ENCODE measurements at places on chromosomes 7 and 10. TPM values are rescaled to one million over a fixed set of nuclear protein-coding genes. Genes with fewer than 3 reads are reported as not detected.

GTF2IRD2 gene
- 21.9 TPM for total RNA-seq

STAMBPL1 gene
- 24.5 TPM for total RNA-seq

DNA sequence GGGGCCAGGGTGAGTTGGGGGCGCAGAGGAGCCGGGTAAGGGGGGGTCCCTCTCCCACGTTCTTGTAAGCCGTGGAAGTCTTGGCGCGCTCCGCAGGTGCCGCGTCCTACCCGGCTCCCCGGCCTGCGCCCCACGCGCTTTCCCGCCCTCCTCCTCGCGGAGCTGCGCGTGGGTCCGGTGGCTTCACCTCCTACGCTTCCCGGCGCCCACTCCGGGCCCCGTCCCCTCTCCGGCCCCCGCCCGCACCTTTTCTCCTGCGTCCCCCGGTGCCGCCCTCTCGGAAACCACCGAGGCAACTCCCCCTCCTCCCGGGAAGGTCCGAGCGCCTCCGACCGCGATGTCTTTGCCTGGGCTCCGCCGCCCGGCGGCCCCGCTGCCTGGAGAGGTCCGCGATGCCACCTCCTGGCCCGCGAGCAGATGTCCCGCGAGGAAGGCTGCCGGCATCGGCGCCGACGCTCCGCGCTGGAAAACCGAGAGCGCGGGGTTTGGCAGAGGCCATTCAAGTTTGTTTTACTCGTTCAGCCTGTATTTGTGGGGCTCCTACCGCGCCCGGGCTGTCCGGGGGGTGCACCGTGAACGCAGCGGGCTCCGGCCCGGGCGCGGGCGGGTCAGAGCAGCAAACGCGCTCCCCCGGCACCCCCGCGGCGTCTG lies 2.4 kb upstream of the NKX6-2 start:
- no peak overlapping the region for H3K27ac ChIP-seq
- no peak for DNase-seq
- peaks cover 12% of the 10 kb centered on the region for H3K27me3 ChIP-seq
- H3K4me3 ChIP-seq, result no peak overlapping the region

- no peak overlapping the region for H3K27ac ChIP-seq
- DNase-seq, result no peak
- no peak overlapping the region for H3K4me3 ChIP-seq
- no peaks in the 10 kb centered on the region for H3K27me3 ChIP-seq
- no peaks in the 10 kb centered on the region for H3K4me1 ChIP-seq
- H3K36me3 ChIP-seq, result no peaks in the 10 kb centered on the region
These were observed 47.9 kb upstream of the FOXK1 start for GRCh38 chr7:4634166-4634565.

- no peak overlapping the region for H3K27ac ChIP-seq
- no peak for DNase-seq
- H3K4me1 ChIP-seq, result peaks cover 10% of the 10 kb centered on the region
- no peak overlapping the region for H3K4me3 ChIP-seq
- H3K27me3 ChIP-seq, result no peaks in the 10 kb centered on the region
These were observed 7.1 kb downstream of the VIM start for GRCh38 chr10:17235136-17235535.

- no peak overlapping the region for H3K4me3 ChIP-seq
- no peak for DNase-seq
- H3K27ac ChIP-seq, result no peak overlapping the region
- no peaks in the 10 kb centered on the region for H3K36me3 ChIP-seq
These were observed 202.6 kb downstream of the MDFIC start for GRCh38 chr7:115124409-115124939.

- H3K4me1 ChIP-seq, result no peaks in the 10 kb centered on the region
- H3K36me3 ChIP-seq, result no peaks in the 10 kb centered on the region
- H3K4me3 ChIP-seq, result no peak overlapping the region
- no peak for DNase-seq
- no peak overlapping the region for H3K27ac ChIP-seq
These were observed 116.0 kb upstream of the HABP2 start for GRCh38 chr10:113436851-113437250.

- no peak overlapping the region for H3K27ac ChIP-seq
- H3K4me1 ChIP-seq, result peaks cover 2% of the 10 kb centered on the region
- no peak for DNase-seq
- H3K36me3 ChIP-seq, result peaks cover 3% of the 10 kb centered on the region
- no peaks in the 10 kb centered on the region for H3K27me3 ChIP-seq
- H3K4me3 ChIP-seq, result no peak overlapping the region
These were observed 88.6 kb upstream of the KCNIP2 start for GRCh38 chr10:101932183-101932582.

DNA sequence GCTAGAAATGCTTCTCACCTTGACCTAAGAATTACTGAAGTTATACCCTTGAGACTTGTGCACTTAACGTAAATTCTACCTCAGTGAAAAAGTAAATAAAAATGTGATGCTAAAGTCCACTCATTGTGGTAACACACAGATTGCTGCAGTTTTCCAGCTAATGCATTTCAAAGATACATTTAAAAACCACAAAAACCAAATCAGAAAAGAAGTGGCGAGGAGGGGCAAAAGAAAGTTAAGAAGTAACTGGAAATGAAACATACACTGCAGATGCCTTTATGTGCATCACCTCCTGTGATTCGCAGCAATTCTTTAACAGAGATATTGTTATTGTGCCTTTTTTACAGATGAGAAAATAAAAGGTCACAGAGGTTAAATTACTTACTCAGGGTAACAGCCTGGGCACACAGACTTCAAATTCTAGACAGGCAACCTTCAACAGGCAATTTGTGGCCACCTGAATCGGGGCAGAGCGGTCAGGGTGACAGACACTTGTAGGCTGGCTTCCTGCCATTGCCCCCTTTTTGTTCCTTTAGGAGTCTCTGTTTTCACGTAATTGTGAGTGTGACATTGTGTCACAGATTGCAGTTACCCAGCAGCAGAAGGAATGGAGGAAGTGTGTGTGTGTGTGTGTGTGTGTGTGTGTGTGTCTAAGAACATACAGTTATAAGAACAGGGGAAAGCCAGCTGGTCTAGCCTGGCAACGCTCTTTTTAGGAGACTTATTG lies 1.9 kb downstream of the WIPF3 start:
- no peak overlapping the region for H3K4me3 ChIP-seq
- peaks cover 68% of the 10 kb centered on the region for H3K27me3 ChIP-seq
- no peaks in the 10 kb centered on the region for H3K36me3 ChIP-seq

ANTXRL gene
- not detected for total RNA-seq

SDK1 gene
- total RNA-seq, result 30.1 TPM

- peaks cover 32% of the 10 kb centered on the region for H3K36me3 ChIP-seq
- H3K27me3 ChIP-seq, result no peaks in the 10 kb centered on the region
- H3K4me1 ChIP-seq, result no peaks in the 10 kb centered on the region
- no peak overlapping the region for H3K4me3 ChIP-seq
- H3K27ac ChIP-seq, result no peak overlapping the region
These were observed 16.4 kb downstream of the IQCE start for GRCh38 chr7:2575046-2575732.

DNA sequence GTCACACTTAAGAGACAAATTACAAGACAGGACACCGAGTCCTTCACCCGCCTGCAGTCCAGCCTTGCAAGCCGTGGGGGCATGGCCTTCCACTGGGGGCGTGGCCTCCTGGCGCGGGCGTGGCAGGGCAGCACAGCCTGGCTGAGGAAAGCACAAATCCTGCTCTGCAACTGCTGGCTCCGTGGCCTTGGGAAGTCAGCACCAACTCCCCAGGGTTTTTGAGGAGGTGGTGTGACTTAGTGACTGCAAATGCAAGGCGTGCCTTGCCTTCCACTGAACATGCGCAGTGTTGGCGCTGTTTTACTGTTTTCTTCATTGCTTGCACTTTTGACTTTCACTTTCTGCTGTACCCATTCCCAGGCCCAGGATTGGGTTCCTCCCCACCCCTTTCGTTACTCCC lies 12.9 kb upstream of the BMS1 start:
- H3K27ac ChIP-seq, result no peak overlapping the region
- no peak for DNase-seq
- H3K27me3 ChIP-seq, result no peaks in the 10 kb centered on the region
- H3K4me1 ChIP-seq, result no peaks in the 10 kb centered on the region
- no peak overlapping the region for H3K4me3 ChIP-seq

ADARB2 gene
- total RNA-seq, result 0.49 TPM

HECW1 gene
- total RNA-seq, result 0.11 TPM

CFTR gene
- 138 TPM for total RNA-seq

VIPR2 gene
- total RNA-seq, result 0.88 TPM

- H3K4me3 ChIP-seq, result no peak overlapping the region
- H3K27ac ChIP-seq, result no peak overlapping the region
- H3K27me3 ChIP-seq, result no peaks in the 10 kb centered on the region
- no peaks in the 10 kb centered on the region for H3K4me1 ChIP-seq
- H3K36me3 ChIP-seq, result peaks cover 4% of the 10 kb centered on the region
These were observed 55.3 kb downstream of the TCF7L2 start for GRCh38 chr10:113005380-113005779.

GRCh38 chr7:100155553-100156317 lies 2.8 kb downstream of the TRAPPC14 start:
- H3K4me1 ChIP-seq, result peaks cover 4% of the 10 kb centered on the region
- H3K4me3 ChIP-seq, result no peak overlapping the region
- H3K27me3 ChIP-seq, result no peaks in the 10 kb centered on the region
- no peak overlapping the region for H3K27ac ChIP-seq
- DNase-seq, result no peak
- peaks cover 22% of the 10 kb centered on the region for H3K36me3 ChIP-seq

ERVW-1 gene
- not detected for total RNA-seq

AOAH gene
- total RNA-seq, result 28.1 TPM

DNA sequence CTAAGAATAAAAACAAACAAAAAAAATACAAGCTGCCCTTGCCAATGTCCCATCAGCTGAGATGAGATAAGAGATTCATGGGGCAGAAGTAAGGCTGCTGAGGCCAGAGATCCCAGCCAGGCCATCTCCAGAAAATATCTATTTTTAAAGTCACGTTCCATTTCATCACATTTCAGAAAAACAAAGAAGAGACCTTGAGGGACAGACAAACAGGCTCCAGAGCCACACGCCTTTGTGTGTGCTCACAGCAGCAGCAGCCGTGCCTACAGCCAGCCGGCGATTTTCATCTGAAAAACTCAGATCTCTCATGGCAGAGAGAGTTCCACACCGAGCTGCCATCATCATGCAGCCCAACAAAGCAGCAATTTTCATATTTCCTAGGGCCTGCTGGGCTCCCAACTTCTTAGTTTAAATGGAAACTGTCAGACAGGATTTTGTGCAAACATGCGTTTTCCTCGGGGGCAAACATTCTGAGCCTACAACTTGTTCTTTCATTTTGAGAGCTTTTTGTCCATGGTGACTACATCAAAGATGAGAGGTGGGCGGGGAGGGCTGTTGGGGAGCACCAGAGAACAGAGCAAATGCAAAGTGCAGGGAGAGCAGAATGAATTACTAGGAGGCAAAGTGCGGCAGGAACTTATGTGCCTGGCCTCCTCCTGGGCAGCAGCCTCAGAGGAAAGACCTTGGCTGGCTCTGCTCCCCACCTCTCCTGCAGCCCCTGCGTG lies 38.8 kb downstream of the DLG5 start:
- H3K4me3 ChIP-seq, result no peak overlapping the region
- H3K4me1 ChIP-seq, result peaks cover 17% of the 10 kb centered on the region
- peak overlapping the region; percentile 76 for H3K27ac ChIP-seq
- peak; percentile 59 for DNase-seq

MSS51 gene
- 4.1 TPM for total RNA-seq

DNA sequence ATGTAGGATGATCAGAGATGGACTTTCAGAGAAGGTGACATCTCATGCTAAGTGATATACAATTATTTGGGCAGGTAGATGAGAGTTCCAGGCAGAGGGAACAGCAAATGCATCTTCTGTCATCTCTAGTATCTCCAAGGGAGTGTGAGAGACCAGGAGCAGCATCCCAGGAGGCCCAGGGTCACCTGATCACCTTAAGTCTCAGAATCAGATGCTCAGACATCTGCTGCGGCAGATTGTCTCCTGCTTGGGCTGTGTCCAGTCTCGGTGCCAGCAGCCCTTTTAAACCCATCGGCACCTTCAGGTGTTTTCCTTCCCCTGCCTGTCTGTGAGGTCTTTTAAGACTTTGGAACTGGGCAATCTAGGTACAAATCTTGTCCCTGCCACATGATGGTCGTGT lies 690.6 kb downstream of the LRMDA start:
- H3K27me3 ChIP-seq, result no peaks in the 10 kb centered on the region
- no peak overlapping the region for H3K4me3 ChIP-seq
- DNase-seq, result no peak
- no peaks in the 10 kb centered on the region for H3K36me3 ChIP-seq
- no peak overlapping the region for H3K27ac ChIP-seq
- peaks cover 1% of the 10 kb centered on the region for H3K4me1 ChIP-seq

- no peak overlapping the region for H3K4me3 ChIP-seq
- DNase-seq, result peak; percentile 96
- no peak overlapping the region for H3K27ac ChIP-seq
- no peaks in the 10 kb centered on the region for H3K27me3 ChIP-seq
- H3K36me3 ChIP-seq, result no peaks in the 10 kb centered on the region
- H3K4me1 ChIP-seq, result peaks cover 19% of the 10 kb centered on the region
These were observed 181.7 kb downstream of the LRMDA start for GRCh38 chr10:75612904-75613684.

NOS3 gene
- 31.0 TPM for total RNA-seq

DNA sequence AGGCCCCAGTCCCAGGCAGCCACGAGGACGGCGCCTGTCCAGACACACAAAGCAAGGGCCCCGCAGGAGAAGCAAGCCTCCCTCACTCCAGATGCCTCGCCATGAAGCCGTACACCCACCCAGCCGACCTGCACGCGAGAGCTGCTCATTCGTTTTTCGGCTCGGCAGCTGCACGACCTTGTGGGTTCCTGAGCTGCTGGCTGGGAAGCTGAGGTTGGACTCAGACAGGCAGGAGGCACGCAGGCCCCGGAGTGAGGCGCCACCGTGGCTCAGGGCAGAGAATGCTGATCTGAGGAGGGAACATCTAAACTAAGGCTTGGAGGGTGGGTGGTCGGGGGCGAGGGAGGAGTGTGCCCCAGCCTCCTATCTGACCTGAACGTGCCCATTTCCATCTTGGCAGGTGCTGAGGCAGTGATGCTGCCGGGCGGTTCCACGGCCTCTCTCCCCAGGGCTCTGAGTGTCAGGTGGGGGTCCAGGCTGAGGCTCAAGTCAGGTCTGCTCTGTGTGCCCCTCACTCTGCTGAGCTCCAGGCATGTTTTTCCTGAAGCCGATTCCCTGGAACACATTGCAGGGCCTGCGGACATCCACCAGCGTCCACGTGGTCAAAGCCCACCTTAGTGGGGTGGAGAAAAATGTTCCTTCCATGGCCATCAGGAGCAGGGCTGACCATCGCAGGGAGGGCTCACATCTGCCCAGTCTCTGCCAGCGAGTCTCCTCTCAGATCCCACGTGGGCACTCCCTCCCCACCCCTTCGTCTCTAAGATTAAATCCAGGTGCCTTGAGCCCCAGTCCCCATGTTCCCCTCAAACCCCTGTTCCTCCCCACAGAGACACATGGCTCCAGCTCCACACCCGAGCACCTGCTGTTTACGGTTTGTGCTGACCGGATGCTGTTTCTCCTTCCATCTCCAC lies 28.1 kb upstream of the FAM20C start:
- H3K4me3 ChIP-seq, result no peak overlapping the region
- H3K27ac ChIP-seq, result no peak overlapping the region

DNA sequence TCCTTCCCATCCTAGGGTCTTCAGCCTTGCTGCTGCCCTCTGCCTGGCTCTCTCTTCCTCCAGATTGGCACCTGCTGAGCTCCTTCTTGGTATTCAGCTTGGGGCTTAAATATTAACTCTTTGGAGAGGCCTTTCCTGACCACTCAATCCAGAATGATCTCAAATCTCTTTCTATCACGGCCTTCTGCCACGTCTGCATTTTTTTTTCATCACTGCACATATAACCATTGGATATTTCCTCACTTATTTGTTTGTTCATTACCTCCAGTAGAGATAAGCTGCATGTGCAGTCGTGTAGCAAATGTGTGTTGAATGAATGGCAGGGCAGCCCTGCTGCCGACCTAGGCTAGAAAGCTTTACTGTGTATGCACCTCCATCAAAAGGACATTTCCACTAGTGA lies 51.6 kb upstream of the MPP7 start:
- H3K27me3 ChIP-seq, result no peaks in the 10 kb centered on the region
- peak; percentile 64 for DNase-seq
- H3K4me3 ChIP-seq, result no peak overlapping the region
- no peaks in the 10 kb centered on the region for H3K36me3 ChIP-seq
- H3K27ac ChIP-seq, result no peak overlapping the region

POM121L12 gene
- not detected for total RNA-seq

Measured in lung (tissue), 17 donors.